IMR-90 (cell line): ENCODE measurements at places on chromosomes 7 and 10.

DNA sequence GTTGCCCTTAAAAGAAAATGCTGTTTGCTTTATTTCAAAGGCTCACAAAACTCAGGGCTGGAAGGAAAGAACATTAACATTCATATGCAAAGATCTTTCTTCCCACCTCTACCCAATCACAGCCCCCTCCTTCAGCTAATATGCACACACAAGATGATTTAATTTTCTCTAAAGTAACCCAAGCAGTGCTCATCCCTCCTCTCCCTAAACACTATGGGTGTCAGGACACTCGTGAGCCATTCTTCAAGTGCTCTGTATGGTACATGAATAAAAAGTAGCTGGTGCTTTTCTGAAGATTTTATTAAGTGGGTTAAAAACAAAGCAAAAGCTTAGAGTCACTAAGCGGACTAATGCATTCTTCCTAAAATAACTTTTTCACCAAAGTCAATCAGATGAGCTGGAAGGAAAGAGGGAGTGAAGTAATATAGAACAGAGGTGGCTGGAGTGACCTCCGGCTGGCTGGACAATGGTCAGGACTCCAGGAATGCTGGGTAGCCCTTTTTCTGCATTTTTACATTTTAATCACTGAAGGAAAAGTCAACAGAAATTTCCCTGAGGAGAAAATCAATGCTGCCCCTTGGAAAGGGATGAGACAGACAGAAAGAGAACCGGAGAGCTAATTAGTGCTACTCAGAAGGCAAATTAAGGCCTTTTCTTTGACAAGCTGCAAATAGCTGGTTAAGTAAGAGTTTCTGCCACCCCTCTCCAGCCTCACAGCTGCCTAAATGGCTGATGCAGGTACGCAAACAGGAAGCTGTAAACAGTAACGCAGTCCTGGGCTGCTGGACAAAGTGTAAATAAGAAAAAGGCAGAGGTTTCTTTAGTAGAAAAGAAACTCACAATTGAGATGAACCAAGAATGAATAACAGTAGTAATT is 6.6 kb downstream of the DGKI start:
- no peak for DNase-seq

DNA sequence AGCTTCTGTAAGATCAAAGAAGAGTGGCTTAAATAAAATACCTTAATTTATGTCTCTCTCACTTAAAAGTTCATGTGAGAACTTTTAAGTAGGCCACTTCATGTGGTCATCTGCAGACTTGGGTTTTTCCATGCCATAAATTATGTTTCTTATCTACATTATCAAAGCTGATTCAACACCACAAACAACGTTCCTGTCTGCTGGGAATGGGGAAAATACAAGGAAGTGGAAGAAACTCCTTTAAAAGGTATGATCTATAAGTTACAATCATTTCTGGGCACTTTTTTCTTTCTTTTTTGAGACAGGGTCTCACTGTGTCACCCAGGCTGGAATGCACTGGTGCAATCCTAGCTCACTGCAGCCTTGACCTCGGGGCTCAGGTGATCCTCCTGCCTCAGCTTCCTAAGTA is 16.9 kb upstream of the OTUD1 start:
- DNase-seq = no peak

DNA sequence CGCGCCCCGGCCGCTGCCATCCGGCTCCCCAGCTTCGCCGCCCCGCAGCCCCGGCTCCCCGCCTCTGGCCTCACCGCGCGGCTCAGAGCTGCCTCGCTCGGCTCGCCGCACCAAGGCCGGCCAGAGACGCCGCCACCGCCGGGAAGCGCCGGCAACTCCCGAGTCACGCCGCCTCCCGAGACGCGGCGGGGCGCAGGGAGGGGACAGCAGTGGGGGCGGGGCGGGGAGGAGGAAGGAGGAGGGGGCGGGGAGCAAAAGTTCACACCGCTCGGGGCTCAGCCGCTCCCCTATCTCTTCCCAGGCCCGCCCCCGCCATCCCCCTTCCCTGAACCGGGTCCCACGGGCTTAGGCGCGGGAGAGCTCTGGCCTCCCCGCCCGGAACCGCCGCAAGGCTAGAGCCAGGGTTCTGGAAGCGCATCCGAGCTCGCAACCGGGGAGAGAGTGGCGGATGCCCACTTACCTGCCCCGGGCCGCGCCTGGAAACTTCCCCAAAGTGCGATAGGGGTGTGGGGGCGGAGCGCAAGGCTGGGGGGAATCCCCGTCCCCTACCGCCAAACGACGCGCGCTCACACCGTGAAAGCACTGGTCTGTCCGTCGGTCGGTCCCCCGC is 1.0 kb downstream of the CHST15 start:
- no peak for DNase-seq

DNA sequence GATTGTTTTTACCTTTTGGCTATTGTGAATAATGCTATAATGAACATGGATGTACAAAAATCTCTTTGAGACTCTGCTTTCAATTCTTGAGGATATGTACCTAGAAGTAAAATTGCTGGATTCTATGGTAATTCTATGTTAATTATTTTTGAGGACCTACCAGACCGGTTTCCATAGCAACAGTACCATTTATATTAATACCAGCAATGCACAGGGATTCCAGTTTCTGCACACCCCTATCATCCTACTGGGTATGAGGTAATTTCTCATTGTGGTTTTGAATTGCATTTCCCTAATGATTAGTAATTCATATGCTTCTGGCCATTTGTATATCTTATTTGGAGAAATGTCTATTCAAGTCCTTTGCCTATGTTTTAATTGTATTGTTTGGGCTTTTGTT is 9.9 kb upstream of the PPP1R9A start:
- DNase-seq = no peak

- DNase-seq = peak; percentile 11
Measured at GRCh38 chr7:21850531-21851285, 95.0 kb downstream of the CDCA7L start.

- no peak for DNase-seq
Measured at GRCh38 chr10:49053998-49054692, 61.2 kb downstream of the VSTM4 start.

DNA sequence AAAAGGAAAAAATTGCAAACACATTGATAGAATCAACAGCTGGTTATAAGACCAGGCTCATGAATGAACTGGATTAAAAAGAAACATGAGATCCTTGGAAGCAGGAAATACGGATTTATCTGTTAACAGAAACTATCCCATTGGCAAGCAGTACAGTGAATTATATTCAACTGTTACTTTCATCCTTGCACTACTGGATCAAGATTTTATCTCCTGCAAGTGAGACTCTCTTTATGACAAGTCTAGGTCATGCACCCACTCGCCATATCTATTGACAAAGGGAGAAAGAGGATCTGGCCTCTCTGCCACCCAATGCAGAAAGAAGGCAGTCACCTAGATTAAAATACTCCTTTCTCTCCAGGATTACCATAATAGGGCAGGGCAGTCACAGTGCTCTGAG is 41.4 kb downstream of the CSTF2T start:
- DNase-seq = no peak

DNA sequence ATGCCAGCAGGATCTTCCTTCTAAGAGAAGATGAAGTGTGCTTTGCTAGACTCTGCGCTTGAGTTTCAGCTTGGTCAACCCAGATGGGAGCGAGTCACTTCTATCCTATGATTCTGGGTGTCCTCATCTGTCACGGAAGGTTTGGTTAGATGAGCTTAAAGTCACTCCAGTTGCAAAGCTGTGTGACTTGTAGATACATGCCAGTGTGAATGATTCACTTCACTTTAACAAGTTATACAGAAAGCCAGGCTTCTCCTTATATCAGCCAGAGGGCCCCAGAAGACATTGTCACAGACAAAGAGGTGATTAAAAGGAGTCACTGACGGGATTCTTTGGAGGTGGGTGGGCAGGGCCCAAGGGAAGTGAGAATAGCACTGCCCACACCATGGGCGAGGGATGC is 122.6 kb upstream of the PFKP start:
- DNase-seq = no peak

DNA sequence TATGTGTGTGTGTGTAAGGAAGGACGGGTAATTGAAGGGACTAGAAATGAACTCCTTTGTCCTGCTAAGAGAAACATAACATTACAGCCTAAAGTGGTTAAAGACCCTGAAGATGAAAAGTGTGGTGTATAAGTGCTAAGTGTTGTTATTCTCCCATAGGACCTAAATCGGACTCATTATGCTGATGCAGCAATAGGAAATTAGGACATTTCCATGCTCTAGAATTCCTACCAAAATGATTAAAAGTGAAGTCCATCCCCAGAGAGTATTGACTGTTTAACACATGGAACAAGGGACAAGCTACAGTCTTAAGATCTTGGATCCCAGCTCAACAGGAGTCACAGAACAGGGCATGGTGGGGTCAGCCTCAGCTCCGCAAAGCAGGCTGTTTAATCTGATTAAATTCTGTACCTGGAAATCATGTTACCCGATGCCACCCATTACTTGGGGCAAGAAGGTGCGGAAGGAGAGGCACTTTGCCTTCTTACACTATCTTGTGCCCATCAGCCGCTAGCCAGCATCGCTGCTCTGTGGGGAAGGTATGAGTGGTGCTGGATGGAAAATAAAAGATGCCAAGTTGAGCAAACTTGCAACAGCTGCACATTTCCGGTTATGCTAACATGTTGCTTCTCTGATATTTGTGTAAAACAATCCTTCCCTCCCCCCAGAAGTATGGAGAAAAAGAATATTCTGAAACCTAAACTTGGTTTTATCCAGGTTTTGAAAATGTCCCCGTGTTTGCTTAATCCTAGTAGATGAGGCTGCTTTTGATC is 100.5 kb downstream of the CREB5 start:
- DNase-seq = no peak

DNA sequence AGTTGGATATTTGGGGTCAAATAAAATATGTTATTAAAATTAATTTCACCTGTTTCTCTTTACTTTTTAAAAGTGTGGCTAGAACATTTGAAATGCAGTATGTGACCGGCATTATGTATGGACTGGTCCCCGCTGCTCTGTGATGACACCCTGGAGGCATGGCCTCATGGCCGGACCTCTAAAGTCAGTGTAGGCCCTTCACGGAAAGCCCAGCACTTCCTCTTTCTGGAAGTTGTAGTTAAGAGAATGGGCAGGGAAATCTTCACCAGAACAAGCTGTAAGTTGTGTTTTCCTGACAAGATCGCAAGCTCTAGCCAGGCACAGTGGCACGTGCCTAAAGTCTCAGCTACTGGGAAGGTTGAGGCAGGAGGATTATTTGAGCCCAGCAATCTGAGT is 38.3 kb upstream of the SRGN start:
- no peak for DNase-seq

DNA sequence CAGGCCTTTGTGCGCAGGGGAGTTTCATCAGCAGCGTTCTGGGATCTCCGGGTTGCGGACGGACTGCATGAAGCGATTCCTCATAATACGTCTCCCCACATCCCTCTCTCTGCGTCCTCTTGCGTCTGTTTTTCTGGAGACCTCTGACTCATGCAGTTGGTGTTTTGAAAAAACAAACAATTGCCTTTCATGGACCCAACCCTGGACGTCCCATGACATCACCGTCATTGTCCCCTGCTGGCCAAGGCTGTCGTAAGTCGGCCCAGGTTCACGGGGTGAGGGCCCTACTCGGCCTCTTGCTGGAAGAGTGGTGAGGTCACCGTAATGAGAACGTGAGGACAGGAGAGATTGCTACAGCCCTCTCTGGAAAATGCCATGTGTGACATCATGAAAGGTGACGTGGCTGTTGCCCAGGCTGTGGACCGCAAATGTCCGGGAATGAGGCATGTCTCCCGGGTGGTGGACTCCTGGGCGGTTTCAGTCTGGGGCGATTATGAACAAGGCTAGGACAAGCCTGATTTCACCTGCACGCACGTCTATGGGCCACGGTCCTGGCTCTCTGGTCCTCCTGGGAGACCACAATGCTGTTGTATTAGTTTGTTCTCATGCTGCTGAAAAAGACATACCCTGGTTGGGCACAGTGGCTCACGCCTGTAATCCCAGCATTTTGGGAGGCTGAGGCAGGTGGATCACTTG is 9.8 kb upstream of the MAFK start:
- peak; percentile 92 for DNase-seq

DNA sequence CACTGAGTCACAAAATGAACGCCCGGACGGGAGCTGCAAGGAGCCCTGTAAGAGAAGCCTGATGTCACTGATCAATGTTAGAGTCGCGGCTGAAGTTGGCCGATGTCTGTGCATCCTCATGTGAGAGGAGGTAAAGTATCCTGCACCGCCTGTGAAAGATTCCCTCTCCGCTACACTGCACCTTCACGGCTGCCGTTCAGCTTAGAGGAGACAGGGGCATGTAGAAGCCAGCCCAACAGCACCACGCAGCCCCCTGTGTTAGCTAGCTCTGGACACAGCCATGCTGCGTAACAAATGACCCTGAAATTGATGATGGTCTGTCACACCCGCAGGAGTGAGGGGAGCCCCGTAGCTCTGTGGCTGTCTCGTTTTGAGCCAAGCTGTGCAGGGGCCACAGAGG is 81.5 kb upstream of the DIP2C start:
- no peak for DNase-seq

- no peak for DNase-seq
Measured at GRCh38 chr10:71233482-71233892, 21.1 kb downstream of the UNC5B start.

DNA sequence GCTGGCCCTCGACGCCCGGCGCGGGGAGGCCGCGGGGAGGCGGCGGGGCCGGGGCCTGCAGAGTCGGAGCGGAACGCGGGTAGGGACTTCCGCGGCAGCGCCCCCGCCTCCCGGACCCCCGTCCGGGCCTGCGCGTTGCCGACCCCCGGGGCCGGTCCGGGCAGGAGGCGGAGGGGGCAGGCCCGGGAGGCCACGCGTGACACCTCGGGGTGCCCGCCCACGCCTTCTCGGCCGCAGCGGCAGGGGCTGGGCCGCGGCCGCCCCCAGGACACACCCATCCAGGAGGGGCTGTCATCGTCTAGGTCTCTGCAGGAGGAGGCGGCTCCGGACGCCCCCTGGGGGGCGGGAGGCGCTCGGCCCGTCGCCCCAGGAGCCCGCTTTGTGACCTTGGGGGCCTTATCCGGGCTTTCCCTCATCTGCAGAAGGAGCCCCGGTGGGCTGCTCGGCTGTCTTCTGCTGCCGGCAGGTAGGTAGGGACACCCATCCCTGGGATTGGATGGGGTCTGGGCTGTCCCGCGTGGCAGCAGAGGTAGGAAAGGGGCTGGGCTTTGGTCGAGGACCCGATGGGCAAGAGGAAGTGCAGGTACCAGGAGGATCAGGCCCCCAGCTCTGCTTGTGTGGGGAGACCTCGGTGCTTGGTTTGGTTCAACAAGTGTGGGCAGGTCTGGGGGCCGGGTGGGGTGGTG is 569 bp downstream of the ZNF316 start:
- DNase-seq = peak; percentile 8

DNA sequence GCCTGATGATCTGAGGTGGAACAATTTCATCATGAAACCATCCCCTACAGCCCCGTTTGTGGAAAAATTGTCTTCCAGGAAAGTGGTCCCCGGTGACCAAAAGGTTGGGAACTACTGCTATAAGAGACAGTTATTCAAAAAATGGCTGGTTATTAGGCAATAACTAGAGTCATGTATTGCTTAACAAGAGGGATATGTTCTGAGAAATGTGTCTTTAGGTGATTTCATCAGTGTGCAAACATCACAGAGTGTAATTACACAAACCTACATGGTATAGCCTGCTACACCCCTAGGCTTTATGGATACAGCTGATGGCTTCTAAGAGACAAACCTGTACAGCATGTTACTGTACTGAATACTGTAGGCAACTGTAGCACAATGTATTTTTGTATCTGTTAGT is 71.3 kb upstream of the CSTF2T start:
- peak; percentile 36 for DNase-seq
